Stimulated activated CD4-positive, alpha-beta T cell treated with anti-CD3 and anti-CD28 coated beads, TNF-alpha, amount 100 ng/mL, for 24 hours (primary cell): ENCODE measurements at places on chromosomes 4 and X.

DNA sequence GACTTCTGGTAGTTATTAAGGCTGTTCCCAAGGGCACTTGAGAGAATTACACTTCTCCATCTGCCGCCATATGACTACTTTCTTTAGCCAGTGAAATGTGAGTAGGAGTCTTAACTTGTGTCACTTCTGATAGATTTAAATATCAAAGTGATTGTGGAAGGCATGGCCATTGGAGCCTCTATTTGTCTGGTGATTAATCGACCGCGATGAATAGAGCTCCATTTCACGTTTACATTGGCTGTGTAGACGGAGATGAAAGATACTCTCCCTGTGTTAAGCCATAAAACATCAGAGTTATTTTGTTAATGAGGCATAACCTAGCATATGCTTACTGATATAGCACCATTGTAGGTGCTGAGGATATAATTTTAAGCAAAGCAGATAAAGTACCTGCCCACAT is 852.4 kb downstream of the CCSER1 start:
- no peak for DNase-seq

GRCh38 chrX:103674531-103675454 is 11.7 kb downstream of the MORF4L2 start:
- DNase-seq = no peak

- DNase-seq = no peak
These were observed 2.6 kb downstream of the INTS6L start for GRCh38 chrX:135522878-135523693.

DNA sequence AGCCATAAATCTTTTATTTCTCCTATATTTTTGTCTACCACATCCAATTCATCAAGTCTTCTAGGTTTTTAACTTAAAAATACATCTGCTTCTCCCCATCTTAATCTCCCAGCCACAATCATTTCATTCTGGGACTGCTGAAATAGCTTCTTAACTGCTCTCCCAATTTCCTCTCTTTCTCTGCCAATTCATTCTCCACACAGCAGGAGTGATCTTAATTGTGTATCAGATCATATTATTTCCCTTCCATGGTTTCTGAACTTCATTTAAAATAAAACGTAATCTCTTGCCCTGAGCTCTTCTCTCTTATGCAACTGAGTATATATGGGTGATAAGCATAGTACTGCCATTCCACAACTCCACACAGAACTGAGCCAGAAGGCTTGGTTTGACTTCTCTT is 69.4 kb downstream of the IQCM start:
- no peak for DNase-seq

- no peak for DNase-seq
These were observed 22.4 kb upstream of the STIM2 start for GRCh38 chr4:26837993-26838842.

DNA sequence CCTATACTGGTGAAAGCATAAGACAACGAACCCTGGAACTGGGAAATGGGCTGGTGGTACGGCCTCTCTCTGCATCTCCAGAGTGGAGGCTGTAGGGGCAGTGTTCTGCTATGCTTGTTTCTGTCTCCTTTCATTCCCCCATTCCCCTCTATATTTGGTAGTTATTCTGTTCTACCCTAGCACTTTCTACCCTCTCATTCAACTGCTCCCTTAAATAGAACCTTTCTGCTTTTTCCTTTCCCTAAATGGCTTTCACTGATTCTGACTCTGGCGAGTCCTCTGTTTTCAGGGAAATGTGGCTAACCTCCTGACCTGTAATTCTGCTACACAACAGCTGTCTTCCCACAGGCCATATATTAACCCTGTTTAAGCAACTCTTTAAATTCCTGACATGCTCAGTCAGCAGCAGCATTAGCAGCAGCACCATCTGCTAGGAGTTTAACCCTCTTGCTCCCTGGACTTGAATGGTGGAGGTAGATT is 94.2 kb downstream of the CXCL13 start:
- DNase-seq = no peak

GRCh38 chrX:151975228-151975593 is 735 bp upstream of the GABRE start:
- DNase-seq = no peak

DNA sequence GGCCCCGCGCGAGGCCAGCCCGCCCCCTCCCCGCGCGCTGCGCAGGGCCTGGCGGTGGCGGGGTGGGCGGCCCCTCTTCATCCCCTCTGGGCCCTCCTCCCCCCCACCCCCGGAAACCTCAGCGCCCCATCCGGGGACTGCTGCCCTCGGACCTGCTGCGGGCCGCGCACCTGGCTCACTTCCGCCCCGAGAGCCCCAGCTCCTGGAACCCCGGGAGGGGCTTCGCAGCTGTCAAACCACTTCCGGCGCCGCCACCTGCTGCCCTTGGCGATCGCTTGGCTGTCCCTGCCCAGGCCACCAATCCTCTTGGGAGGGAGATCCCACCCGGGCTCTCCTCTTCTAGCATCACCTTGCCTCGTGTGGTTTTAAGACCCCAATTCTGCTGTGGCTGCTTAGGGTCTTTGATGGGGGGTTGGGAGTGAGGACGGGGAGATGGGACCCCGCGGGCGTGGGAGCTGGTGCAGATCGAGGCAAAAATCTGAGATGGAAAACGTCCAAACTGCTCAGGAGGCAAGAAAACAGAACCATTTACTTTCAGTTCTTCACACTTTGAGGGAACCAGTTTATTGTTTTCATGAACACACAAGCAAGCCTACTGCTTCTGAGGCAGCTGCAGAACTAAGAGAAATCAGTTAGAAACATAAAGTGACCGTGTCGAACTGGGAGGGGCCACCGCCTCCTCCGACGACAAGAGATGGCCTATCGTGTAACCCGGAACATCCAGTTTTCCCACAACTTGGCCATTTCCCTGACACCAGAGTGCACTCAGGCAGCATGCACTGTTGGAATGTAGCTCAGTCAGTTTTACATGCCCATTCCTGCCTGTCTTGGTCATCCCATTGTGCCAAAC is 754 bp downstream of the MTMR1 start:
- peak; percentile 72 for DNase-seq

- DNase-seq = no peak
These were observed 893 bp upstream of the GAB3 start for GRCh38 chrX:154751669-154752271.

- DNase-seq = no peak
These were observed 5.7 kb upstream of the FAM9C start for GRCh38 chrX:13050151-13050550.

GRCh38 chr4:43223820-43224219 is 331.3 kb downstream of the GRXCR1 start:
- no peak for DNase-seq

- DNase-seq = no peak
These were observed 1686.1 kb upstream of the AGA start for GRCh38 chr4:179128299-179128698.

- no peak for DNase-seq
These were observed 26.7 kb downstream of the SH3RF1 start for GRCh38 chr4:169243825-169244609.

DNA sequence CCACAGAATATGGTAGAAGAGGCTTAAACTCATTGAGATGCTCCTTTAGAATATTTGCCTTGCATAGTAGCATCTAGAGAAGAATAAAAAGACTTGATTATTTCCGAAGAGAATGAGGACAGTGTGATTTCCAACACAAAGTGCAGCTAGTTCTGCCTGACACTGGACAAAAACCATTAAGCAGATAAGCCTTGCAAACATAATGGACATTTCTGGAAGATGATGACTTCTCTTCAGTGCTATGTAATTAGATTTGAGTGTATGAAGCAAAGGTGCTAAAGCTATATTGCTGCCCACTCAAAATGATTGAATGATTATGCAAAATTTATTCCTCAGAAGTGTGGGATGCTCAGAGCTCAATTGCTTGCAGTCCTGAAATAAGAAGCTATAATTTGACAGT is 156.4 kb downstream of the VEGFC start:
- DNase-seq = no peak
